ENCODE measurements at places on chromosomes 5 and 9. TPM values are rescaled to one million over a fixed set of nuclear protein-coding genes. Genes with fewer than 3 reads are reported as not detected.
A peak's percentile ranks its signal among the peaks of the same experiment; 100 is the strongest.

Gene CD72
- total RNA-seq, result 43.2 TPM

Gene SLC6A7
- total RNA-seq, result not detected

- ATAC-seq, result peak; percentile 45
Measured at GRCh38 chr5:95861864-95862561, 39.5 kb upstream of the GLRX start.

GRCh38 chr9:4138180-4138579 is 161.7 kb downstream of the GLIS3 start:
- no peak for ATAC-seq

DNA sequence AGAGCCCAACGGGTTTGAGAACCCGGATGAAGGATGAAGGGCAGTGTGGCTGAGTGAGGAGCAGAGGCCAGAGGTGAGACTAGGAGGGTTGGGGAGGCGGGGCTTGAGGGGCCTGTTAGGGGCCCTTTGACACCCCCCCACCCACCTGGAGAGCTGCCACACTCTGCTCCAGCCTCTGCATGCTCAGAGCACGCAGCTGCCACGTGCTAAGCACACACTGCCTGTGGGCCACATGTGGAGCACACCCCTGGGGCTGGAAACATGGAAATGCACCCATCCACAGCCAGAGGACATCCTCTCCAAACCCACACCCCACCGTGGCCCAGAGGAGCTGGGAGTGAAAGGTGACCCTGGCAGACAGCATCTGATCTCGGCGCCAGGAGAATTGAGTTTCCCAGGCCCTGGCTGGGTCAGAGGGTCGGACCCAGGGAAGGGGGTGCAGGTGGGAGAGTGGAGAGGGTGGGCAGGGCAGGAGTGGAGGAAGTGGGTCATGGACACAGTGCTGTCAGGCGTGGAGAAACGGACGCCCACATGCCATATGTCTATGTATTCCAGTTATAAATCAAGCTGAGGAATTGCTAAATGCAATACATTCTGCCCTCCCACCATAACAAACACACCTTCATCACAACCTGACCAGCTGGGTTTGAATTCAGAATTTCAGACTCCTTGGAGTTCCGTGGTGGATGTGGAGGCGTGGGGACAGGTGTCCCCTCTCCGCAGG is 5.9 kb downstream of the DNM1 start:
- ATAC-seq, result no peak

- no peak for ATAC-seq
Measured at GRCh38 chr5:144254552-144254951, 83.9 kb downstream of the KCTD16 start.

- ATAC-seq, result no peak
Measured at GRCh38 chr5:42852826-42853225, 41.1 kb upstream of the SELENOP start.

- ATAC-seq, result no peak
Measured at GRCh38 chr5:168474319-168474718, 12.0 kb upstream of the RARS1 start.

- no peak for ATAC-seq
Measured at GRCh38 chr5:167105941-167106340, 1185.5 kb upstream of the WWC1 start.

DNA sequence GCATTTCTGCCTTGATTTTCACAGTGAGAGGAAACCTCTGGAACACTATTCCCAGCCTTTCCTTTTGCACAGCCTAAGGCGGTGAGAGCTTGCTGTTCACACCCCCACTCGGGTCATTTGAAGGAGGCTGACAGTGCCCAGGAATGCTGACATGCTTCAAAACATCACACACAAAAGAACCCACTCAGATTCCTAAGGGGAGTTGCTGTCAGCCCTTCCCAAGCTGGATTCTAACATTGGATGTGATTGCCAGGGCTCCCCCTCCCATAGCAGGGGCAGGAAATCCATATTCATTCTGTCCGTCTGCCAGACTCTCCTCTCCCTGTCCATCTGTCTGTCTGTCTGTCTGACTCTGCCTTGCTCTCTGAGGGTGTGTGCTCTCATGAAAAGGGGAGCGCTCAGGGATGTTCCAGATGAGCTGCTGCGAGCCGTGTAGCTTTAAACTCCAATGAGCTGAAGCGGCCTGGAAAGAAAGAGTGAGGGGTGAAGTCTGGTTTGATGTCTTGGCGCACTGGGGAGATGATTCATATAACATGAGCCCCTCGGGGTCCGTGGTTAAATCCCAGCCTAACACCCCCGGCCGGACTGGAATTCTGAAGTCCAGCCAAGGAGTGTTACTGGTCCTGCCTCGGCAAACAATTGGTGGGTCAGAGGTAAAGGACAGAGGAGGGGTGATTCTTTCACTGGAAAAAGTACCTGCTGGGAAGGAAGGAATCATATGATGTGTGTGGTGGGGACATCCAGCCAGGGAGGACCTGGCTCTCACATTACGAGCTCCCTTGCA is 517.0 kb downstream of the CCDC171 start:
- ATAC-seq, result no peak

Data from activated T-helper 17 cell treated with anti-CD3 and anti-CD28 coated beads, Interleukin-2, amount 50 U/mL, for 72 hours (primary cell).